Kidney capillary endothelial cell (primary cell): ENCODE measurements at places on chromosomes 4 and X.

GRCh38 chr4:10599574-10599973 lies 85.0 kb downstream of the CLNK start:
- DNase-seq: no peak

DNA sequence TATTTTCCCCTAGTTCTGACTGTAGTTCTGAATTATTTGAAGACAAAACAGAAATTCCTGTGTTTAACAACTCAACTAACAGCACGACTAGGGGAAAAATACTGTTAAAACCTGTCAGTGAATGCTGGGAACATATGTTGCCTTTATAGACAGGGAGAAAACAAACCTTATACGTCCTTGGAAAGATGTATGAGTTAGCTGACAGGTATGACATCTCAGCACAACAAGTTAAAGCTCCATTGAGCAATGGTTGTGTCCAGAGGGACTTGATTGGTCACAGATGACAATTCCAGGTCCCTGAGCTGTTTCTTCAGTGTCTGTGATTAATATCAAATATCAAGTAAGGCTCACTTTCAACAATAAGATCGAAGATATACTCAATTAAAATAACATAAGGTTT lies 58.2 kb upstream of the DDIT4L start:
- DNase-seq: no peak

- DNase-seq: no peak
These were observed 99.9 kb upstream of the KLHL13 start for GRCh38 chrX:118216509-118216908.

GRCh38 chr4:1693131-1693896 lies 9.2 kb upstream of the FAM53A start:
- DNase-seq: peak; percentile 51

DNA sequence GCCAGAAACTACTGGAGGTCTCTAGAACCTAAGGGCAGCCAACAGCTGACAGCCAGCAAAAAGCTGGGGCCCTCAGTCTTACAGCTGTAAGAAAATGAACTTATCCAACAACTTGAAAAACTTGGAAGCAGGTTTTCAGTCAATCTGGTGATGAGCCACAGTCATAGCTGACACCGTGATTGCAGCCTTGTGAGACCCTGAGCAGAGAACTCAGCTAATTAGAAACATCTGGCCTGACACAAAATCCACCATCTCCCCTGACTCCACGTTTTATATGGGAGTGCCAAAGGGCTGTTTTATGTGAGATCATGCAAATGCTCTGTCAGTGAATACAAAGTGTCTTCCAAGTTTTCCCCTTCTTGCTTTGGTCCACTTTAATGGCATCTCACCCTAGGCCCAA lies 198.8 kb upstream of the DCAF8L1 start:
- DNase-seq: no peak

DNA sequence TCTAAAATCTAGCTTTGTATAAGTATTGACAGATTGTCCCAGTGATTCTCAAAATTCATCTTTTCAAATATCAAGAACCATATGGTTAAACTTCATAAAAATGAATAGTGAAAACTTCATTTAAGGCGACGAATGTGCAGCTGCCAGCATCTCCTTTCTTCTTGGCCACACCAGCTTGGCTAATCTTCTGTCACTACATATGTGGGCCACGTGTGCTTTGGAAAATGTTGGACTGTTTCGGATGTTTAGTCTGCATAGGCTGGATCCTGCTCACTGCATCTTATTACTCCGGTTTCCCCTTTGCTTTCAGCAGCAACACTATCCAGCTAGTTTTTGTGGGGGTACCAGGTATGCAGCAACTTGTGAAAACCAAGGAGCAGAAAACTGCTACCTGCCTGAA lies 221.9 kb downstream of the BMPR1B start:
- DNase-seq: no peak

DNA sequence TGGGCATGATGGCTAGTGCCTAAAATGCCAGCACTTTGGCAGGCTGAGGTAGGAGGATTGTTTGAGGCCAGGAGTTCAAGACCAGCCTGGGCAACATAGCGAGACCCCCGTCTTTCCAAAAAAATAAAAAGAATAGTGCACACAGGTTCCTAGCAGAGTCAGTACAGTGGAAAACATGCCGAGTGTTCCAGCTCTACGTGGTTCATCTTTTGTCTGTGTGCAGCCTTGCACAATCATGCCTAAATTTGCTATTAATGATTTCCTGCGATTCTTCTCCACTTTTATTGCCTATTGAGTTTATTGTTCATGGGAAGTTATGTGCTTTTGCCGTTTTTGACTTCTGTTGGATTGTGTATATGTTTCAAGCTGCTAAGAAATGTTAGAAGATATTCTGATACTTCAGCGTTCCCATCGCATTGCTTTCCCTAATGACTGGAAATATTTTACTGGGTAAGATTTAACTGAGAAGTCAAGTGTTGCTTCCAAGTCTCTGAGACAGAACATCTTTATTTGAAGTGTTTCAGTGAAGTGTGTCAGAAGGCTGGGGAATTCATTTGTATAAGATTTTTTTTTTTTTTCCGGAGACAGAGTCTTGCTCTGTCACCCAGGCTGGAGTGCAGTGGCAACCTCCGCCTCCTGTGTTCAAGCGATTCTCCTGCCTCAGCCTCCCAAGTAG lies 11.3 kb downstream of the DOCK11 start:
- DNase-seq: no peak
